Breast epithelium (tissue), 4 donors: ENCODE measurements at places on chromosomes 3 and 15.
A peak's percentile ranks its signal among the peaks of the same experiment; 100 is the strongest.

- DNase-seq = no peak
These were observed 82.2 kb upstream of the GOLGA8B start for GRCh38 chr15:34665498-34666116.

DNA sequence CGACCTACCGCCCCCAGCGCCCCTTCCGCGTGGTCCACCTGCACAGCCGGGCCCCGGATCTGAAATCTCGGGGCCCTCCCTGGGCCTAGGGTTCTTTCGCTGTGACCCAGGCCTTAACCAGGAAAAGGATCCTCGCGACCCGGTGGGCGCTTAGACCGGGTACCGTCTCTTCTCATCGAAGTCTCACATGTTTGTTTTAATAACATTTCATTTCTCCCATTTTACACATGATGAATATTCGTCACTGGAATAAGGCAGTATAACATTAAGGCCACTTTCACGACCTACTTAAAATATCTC is 277 bp upstream of the DALRD3 start:
- DNase-seq = no peak

DNA sequence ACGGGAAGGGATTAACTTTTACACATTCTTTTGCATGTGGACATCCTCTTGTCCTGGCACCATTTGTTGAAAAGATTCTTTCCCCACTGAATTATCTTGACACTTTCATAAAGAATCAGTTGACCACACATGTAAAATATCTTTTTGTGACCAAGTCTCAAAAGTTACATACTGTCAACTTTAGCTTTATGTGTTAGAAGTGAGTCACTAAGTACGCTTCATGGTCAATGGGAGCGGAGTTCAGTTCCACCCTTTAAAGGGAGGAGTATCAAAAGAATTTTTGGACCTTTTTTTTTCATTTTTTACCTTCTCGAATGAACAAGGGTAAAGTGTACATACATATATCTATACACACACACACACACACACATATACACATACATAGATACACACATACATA is 35.4 kb downstream of the MAPK6 start:
- no peak for DNase-seq

DNA sequence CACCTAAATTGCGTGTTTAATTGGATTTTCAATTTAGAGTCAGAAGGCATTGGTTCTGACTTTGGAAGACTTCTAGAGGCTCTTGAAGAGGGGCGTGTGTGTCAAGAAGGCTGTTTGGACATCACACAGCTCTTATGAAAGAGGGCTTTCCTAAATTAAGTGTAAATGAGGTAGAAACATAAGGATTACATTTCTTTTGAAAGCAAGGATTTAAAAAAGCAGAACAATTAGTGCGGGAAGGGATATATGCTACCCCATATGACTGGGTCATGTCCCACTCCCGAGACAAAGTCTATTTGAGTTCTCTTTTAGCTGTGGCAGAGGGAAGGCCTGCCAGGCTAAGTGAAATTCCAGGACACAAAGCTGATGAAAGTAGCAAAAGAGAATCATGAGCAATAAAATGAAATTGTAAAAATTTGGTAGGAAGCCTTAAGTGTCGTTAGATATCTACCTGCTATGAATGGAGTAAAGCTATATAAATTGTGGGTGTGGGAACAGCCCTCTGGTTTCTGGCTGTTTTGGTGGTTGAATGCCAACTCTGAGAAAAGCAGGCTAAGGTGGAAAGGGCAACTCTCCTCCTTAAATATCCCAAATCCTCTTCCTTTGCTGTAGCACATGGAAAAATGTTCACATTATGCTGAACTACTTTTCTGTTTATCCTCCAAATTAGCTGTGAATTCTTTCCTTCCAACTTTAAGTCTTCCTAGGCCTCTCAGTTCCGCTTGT is 100.6 kb upstream of the TSC22D2 start:
- DNase-seq = no peak

DNA sequence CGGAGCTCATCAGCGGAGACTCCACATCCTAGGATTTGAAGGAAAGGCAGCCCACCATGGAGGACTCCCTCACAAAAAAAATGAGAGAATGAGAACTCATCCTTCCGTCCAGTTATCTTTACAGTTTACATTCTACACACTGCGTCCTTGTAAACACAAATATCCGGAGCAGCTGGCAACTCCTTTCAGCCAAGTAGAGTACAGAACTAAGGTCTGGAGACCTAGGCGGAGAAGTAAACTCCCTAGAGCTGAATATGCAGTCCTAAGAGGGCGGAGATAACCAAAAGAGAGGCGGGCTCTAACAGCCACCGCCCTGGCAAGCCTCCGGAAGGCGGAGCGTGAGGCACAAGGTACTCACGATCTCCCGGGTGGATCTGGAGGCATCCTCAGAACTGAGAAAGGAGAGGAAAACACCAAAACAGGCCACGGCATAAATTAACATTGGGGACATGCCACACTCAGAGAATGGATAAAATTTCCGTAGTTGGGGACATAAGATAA is 924 bp upstream of the SIN3A start:
- peak; percentile 86 for DNase-seq

GRCh38 chr15:92907896-92908712 is 8.0 kb downstream of the CHD2 start:
- no peak for DNase-seq

DNA sequence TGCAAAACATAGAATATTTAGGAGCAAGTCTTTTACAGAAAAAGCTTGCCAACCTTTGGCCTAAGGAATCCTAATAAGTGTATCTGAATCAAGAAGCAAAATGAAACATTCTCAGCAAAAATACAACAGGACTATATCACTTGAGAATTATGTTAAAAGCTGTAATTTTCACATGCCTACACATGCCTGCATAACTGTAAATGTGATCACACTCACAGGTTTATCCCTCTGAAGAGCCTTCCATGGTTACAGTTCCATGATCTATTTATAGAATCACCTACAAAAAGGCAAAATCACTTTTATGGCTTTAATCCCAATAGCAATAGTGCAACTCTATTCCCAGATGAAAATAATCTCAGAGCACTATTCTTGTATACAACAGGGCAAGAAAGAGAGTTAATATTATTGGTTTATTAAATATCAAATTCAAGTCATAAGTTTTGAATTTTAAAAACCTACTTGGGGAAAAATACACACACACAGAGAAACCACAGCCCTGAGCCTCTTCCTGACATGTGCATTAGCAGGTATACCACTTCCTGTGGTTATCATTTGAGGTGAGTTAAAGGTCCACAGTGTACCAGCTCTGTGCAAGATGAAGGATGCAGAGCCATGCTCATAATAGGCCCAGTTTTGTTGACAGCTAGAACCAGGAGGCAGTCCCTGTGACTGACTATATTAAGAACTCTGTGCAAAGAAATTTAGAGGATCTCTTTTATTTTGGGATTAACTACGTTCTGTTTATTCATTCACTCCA is 252.5 kb upstream of the TGFBR2 start:
- no peak for DNase-seq

DNA sequence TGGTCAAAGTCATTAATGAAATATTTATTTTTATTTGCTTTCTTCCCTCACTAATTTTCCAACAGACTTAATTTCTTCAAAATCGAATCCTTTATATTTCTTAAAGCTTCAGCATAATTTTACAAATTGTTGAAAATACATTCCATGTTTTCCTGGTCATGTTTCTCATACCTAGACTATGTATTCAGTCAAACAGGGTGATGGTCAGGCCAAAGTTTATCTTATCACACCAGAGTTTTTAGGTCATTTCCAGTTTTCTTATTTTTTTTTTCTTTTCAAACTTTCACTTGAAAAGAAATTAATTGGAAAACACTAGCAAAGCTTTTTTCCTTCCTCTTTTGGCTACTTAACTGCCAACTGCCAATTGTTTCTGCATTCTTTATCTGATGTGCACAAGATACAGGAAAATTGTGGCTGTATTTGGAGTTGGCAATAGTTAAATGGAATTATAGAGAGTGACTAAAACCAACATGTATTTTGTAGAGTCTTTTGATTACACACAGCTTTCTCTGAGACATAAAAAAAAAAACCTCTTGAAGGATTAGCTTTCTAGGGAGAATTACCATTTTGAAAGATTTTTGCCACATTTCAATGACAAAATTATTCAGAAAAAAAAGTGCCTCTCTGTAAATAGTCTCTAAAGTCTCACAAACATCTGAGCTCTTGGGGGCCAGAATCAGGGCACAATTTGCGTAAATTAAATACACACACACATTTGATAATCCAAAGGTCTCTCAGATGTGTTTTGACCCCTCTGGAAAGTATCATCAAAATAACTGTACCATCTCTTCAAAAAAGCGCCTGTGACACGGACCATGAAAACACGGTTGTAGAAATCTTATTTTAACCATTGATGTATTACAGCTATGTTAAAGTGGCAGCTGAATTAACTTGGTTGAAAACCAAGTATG is 603.2 kb upstream of the KCNMB2 start:
- no peak for DNase-seq

GRCh38 chr15:87871258-87871681 is 385.3 kb downstream of the NTRK3 start:
- DNase-seq = no peak

GRCh38 chr15:51132384-51133139 is 37.9 kb upstream of the TNFAIP8L3 start:
- DNase-seq = no peak

DNA sequence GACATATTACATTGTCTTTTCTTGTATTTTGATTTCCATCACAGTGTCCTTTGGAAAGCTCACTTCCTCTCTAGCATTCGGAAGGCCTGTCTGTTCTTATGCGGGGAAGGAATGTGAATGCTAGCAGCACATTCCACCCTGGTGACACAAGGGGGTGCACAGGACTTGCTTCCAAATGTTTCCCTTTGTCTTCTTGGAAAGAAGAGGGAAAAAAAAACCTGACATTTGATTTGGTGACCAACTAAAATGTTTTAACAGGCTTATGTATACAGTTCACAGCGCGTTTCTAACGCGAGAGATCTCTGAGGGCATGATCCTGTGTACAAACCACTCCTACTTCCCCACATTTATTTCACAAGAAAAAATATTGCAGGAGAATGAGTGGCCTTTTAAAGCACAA is 107.6 kb upstream of the FXR1 start:
- DNase-seq = no peak

DNA sequence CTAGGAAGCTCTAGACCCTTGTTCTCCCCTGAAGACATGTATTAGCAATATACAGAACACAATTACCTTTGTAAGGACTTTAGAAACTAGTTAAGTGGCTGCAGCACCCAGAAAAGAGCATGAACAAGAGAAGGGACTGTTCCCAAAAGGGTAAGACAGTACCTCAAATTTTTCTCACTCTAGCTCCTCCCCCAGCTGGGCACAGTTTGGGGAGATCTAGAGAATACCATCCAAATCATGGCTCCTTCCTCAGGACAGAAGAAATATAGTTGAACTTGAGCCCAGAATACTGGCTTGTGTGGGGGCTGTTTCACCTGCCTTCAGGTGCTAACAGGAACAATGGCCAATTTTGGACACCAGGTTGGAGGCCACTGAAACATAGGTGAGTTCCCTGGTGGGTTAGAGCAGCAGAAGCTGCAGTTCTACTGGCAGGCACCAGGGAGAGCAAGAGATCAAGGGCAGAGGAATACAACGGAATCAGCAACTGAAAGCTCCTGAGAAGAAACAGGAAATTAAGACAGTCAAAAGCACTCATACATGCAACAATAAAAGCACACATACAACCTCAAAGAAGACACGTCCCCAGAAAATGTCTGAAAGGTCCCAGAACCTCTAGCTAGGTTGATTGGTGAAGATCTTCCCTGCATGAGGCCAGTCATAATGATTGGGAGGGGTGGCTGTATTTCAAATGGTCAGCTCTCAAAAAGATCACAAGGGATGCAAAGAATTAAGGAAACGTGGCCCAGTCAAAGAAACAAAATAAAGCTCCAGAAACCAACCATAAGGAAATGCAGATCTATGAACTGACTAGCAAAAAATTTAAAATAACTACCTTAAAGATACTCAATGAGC is 104.9 kb upstream of the ASB14 start:
- DNase-seq = peak; percentile 51

DNA sequence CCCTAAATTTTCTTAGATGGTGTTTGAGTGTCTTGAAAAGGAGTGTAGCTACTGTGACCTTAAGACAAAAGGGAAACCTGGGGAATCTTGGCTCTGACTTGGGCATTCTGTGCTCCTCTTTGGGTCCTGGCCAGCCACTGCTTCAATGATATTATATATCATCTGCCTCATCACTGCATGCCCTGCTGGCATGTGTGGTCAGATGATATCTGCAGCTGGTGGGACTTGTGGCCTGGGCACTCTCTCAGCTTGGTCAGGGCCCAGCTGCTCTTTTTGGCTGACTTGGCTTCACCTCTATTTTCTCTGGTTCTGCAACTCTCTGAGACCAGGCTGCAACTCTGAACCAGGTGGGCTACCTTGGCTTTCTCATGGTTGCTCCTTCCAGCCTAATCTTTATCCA is 446.1 kb upstream of the RARB start:
- DNase-seq = no peak

DNA sequence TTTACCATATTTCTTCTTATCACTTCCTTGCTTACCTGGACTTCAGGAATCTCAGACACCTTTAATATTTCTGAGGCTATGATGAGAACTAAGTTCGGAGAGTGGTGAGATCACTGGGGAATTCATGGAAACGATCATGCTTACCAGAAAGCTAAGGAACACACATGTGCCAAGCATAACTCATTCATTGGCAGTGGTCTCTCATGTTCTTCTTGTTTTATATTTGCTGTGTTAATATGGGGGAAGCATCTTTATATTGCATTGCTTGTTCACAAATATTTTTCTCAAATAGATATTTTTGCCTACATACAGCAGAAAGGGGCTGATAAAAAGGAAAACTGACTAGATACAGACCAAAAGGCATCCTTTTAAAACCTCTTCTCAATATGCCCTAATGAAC is 55.8 kb downstream of the COL6A6 start:
- no peak for DNase-seq

GRCh38 chr3:190217081-190217480 is 96.4 kb upstream of the P3H2 start:
- no peak for DNase-seq

- no peak for DNase-seq
These were observed 1011.9 kb downstream of the VGLL3 start for GRCh38 chr3:85979034-85979433.

DNA sequence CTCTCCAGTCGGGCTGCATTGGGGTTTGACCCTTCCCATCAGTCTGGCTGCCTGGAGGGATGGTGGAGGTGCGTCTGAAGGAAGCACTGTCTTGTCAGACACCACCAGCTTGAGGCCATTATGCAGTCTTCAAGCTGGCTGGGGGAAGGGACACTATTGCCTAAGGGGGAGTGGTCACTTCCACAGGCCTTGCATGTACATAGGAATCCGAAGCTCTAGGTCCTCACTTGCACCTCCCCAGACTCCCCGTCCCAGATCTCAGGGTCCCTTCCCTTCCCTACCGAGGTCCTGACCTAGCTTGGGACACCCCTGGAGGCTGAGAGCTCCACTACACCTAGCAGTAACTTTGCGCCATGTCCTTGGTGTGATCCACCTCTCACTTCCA is 48.6 kb upstream of the KLF13 start:
- DNase-seq = peak; percentile 12

DNA sequence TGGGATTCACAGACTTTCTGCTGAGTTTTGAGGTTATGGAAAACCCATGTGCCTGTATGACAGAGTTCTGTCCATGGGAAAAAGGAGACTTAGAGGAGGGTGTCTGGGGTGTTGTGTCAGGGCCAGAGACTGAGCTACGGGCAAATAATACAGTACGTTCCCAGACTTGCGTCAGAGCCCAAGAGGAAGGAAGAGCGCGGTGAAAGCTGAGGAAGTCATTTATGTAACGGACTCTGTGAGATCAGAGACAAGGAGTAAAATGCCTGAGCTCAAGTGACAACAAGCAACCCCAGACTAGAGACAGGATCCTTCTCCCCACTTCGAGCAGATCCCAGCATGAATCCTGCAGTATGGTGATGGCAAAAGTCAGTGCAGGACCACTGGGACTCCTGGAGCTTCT is 368.6 kb upstream of the MCTP2 start:
- no peak for DNase-seq
